Femur (tissue), 1 donor: ENCODE measurements at places on chromosomes 2 and 18.

- DNase-seq, result no peak
Measured at GRCh38 chr2:229137066-229137465, 134.0 kb downstream of the PID1 start.

DNA sequence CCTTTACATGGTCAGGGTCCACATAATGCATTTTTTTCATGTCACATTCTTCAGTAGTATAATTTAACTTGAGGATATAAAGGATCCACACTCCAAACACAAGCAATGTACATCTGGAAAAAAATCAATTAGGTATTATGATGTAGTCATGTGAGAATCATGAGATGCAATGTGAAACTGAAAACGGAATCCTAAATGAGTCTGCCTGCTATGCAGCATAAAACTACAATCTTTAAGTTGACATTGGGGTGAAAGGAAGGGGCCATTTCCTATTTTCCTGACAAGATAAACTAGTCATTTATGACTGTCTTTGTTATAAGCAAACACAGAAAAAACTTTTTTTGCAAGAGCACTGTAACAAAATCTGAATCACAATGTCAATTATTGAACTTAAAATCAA, 27.6 kb downstream of the ST3GAL5 start:
- DNase-seq, result no peak

DNA sequence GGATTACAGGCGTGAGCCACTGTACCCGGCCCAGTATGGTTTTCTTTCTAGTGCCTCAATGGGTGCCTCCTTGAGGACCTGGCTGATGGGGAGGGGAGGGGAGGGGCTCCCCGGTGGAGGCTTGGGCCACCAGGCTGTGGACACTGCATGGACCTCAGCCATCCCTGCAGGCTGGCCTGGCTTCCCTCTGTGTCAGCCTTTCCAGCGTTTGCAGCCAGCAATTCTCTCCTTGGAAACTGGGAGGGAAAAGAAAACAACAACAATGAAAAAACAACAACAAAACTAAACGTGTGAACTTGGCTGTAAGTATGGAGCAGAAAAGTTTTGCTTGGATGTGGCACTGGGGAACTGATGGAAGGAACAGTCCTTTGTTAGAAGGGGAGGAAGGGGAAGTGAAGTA, 159.3 kb downstream of the GLI2 start:
- no peak for DNase-seq

DNA sequence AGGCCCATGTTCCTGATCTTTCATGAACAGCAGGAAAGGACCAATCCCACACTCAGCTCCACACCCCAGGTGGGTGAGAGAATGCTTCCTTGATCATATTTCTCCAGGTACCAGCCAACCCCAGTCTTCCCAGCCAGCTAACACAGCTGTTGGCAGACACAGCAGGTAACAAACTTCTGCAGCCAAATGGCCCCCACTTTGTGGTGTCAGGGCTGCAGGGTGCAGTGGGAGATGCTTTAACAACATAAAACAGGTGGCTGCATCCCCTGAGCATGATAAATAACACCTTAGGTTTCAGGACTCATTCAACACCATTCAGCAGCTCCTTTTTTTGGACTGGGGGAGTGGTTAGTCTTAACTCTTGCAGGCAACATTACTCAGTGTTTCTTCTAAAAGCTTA, 76.7 kb upstream of the ACAA2 start:
- no peak for DNase-seq

- no peak for DNase-seq
Measured at GRCh38 chr18:66300141-66300540, 303.7 kb downstream of the CDH19 start.

GRCh38 chr2:60549928-60550177, 3.6 kb downstream of the BCL11A start:
- no peak for DNase-seq

DNA sequence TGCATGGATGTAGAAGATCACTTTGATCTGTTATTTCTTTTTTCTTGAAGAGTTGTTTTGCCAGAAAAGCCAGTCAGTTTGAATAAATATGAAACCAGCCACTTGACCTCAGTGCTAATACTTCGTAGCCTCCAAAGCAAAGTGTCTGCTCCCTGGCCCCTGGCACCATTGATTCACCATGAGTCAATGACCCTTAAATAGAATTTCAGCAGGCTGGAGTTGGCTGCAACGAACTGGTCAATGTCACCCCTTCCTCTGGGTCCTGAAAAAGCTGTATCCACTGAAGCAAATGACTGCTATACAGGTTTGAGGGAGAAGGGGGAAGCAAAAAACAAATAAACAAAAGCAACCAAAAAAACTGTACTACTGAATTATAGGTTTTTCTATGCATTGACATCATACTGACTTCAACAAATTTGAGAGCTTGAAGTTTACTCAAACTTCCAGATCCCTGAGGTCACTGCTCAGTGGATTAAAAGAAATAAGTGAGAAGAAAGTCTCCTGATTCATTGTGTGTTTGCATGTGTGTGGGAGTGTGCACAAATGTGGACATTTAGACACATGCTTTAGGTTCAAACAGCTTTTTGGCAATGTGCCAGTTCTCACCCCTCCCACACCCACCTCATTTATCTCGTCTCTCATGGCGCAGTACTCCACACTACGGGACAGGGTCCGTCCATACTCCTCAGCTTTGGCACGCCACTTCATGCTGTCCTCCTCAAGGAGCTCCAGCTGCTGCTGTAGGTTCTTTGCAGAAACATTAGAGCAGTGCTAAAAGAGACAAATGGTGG, 58.1 kb upstream of the TTN start:
- peak; percentile 37 for DNase-seq

DNA sequence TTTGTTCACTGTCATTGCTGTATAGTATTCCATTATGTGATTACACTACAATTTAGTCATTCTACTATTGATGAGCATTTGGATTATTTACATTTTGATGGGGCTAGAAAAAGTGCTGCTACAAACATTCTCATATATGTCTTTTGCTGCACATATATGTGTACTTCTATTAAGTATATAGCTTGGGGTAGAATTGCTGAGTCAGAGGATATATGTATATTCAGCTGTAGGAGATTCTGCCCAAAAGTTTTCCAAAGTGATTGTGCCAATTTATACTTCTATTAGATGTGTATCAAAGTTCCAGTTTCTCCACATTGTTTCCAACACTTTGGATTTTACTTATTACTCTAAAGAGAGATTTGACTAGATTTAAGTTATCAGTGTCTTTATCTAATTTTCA, 101.7 kb upstream of the UGP2 start:
- no peak for DNase-seq

- DNase-seq, result no peak
Measured at GRCh38 chr2:216956820-216957493, 97.1 kb upstream of the TNP1 start.

- no peak for DNase-seq
Measured at GRCh38 chr2:47867205-47867604, 39.1 kb downstream of the FBXO11 start.

- DNase-seq, result no peak
Measured at GRCh38 chr2:234686088-234686890, 189.4 kb upstream of the ARL4C start.

- DNase-seq, result peak; percentile 49
Measured at GRCh38 chr2:217555081-217555876, 447.5 kb downstream of the TNS1 start.

DNA sequence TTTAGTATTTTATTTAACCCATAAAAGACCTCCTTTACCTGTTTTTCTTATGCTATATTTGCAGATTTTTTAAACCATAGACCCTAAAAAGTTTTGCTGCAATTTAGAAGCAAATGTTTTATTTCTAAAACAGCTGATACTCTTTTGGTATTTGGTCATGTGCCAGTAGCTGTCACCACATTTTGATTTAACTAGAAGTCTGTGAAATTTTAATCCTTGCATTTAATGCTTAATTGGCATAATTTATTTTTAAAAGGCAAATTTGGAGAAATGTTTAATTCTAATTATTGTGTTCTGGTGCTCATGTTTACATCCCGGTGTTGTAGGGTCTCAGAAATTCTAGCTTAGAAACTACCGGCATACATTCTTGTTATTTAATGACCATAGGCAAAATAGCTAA, 111.8 kb downstream of the TTC27 start:
- DNase-seq, result no peak

DNA sequence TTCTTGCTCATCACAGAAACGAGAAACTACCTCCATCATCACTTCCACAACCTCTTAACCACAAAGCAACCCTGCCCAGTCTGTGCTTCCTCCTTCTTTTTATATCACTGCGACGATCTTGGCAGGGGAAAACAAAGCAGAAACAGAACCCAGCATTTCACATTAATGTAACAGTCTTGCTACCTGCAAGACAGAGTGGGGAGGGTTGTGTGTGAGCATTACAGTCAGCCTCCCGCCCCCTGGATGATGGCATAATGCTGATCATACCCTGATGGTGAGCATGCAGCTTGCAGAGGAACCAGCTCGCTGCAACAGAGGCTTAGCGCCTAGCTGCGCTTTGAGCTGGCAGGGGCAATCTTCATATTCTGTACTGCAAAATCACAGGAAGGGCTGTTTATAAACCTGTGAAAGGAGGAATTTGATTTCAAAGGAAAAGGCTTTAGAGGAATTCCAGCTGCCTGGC, 376.1 kb downstream of the IRS1 start:
- peak; percentile 60 for DNase-seq

GRCh38 chr2:152034257-152034801, 64.5 kb downstream of the CACNB4 start:
- no peak for DNase-seq

DNA sequence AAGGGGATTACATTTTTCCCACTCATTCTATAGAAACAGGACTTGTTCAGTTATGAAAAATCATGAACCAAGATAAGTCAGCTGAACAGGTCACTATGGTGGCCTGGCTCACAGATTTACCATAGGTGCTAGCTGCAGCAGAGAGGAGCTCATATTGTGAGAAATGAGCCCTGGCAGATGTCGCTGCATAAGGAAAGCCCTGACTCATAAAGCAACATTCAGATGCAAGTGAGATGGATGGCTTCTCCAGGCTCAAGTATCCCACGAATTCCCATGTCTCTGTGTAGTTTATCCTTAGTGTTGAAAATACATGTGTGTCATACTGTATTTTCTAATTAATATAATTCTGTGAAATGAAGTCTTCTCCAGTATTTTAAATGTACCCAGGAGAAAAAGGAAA, 115.0 kb upstream of the LHCGR start:
- DNase-seq, result no peak

DNA sequence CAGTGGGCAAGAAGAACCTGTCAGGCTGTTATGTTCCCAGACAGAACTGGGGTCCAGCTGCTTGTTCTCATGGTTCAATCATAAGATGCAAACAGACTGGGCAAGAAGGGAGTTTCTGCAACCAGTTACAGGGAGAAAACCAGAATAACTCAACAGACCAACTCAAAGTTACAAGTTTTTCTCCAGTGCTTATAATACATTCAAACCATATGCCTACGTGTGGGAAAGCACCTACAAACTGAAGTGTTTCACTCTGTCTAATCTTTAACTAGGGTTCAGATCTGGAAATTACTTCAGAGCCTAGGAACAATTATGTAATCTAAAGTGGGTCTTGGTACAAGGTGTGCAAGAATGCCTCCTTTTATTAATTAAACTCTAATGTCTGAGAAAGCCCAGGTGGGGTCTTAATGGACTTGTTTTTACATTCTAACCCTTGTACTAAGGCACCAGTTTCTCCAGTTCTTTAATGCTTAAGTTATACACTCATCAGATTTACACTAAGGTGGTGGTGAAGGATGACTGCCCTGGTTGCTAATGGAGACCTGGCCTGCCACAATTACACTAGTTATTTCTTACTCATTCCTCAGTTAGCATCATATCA, 951.9 kb downstream of the TSN start:
- no peak for DNase-seq

DNA sequence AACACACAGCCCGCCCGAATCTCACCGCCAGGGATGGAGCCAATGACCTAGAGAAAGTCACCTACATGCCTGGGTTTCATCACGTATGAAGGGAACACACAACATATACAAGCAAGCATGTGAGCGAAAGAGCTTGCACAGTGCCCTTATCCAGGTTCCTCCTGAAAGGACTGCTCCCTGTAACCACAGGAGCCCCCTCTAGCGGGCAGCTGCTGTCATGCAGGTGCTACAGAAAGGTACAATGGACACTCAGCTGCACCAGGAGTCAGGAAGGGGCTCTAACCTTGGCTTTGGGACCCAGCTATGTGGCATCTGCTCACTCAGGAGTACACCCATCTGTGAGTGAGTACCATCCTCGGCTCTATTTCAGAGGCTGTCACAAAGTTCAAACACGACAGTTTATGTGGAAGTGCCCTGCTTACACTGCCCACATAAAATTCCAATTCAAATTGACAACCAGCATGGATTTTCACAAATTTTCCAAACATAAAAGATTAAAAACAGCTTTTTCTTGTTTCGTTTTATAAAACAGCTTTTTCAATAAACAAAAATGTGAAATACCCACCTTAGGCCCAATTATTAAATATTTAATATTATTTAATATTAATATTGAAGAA, 3.5 kb downstream of the NDUFA10 start:
- DNase-seq, result peak; percentile 62

- no peak for DNase-seq
Measured at GRCh38 chr2:226515344-226516055, 284.1 kb downstream of the IRS1 start.

- DNase-seq, result no peak
Measured at GRCh38 chr2:114294741-114295140, 147.7 kb upstream of the DPP10 start.

DNA sequence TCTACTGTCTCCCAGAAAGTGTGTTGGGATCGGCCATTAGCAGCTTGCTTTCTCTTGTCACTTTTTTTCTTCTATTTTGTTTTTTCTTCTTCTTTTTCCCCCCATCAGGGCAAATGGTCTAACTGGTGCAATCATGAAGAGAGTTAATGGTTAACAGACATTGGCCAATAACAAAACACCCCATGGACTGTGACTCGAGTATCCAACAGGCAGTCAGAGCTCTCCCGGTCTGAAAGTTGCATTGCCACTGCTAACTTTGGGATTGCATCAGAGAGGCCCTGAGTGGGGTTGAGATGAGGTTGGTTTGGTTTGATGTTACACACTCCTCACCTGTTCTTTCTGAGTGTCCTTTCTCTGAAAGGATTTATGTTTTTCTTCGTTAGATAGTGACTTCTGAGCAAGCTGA, 12.9 kb upstream of the SNORC start:
- DNase-seq, result no peak

GRCh38 chr2:3747032-3747654, 43.8 kb downstream of the DCDC2C start:
- no peak for DNase-seq
